ENCODE measurements at places on chromosomes 4 and X.

DNA sequence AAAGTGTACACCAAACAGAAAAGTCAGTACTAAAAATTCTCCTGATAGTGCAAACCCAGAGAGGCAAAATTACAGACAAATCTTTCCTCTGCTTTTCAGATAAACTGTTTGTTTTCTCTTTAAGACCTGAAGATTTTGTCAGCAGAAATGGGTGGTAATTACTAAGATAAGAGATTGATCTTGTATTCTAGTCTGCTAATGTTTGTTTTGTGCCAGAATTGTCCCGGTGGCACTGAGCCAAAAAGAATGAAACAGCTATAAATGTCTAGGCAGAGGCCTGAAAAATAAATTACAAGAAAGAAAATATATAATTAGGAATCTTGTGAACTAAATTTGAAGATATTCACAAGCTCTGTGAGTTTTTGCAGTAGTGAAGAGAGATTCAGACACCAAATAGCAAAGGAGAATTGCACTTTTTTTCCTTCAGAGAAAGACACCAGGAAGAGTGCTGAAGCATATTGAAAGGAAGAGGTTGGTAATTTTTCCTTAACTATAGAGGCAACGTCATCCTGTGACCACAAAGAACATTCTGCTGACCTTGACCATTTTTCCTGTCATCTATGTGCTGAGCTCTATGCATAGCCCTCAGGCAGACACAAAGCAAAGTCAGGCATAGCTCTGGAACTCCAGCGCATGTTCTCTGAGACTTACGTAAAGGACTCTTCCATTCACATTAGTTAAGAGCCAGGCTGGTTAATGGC is 314.5 kb upstream of the RASGEF1B start:
- no peak for DNase-seq

- DNase-seq = peak; percentile 25
Measured at GRCh38 chr4:175435381-175435783, 376.7 kb downstream of the GPM6A start.

- no peak for DNase-seq
Measured at GRCh38 chr4:155964016-155964891, 10.6 kb upstream of the CTSO start.

DNA sequence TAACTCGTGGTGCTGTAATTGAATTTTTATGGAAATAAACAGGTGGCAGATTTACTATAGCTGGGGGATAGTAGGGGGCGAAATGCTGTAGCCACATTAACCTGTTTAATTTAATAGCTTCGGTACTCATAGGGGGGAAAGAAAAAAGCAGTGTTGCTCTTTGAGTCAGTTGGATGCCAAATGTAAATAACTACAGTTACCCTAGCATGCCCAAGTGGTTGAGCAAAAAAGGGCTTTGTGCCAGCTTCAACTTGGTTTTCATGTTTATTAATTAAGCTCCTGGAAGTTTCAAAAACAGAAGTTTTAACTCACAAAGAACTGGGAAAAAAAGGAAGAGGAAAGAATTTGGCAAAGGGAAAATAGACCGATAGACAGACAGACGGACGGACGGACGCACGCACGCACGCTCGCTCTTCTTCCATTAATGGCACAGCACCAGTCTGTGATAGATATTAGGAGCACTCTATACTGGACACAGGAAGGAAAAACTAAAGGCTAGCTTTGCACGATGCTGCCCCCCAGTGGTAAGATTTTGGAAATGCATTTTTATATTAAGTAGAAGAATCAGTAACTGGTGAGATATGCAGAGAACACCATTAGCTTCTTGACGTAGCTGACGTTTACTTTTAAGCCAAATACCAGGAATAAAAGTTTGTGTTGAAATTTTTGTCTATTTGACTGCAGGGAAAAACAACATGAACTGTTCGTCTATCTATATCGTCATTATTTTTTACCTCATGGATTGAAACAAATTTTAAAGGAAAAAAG is 151.8 kb downstream of the SLC7A11 start:
- peak; percentile 24 for DNase-seq

DNA sequence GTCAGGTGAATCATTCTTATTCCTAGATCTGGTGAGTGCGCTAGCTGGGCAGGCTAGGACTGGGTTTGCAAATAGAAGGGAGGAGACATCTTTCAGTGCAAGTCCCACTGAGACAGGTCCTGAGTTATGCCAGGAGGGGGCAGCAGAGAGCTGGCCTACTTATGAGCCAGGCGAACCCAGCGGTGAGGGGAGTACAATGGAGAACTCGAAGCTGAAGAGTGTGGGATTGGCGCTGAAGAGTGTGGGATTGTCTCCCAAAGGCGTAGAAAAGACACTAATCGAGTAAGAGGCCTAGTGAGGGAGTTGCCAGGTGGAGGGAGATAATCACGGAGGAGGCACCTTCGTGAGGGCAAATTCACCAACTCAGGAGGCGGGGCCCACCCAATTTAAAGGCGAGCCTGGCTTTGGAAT is 91.7 kb upstream of the CXorf66 start:
- DNase-seq = peak; percentile 57

GRCh38 chr4:152880263-152880662 is 55.9 kb upstream of the FHDC1 start:
- no peak for DNase-seq
